ENCODE measurements at places on chromosomes 5 and 9.

DNA sequence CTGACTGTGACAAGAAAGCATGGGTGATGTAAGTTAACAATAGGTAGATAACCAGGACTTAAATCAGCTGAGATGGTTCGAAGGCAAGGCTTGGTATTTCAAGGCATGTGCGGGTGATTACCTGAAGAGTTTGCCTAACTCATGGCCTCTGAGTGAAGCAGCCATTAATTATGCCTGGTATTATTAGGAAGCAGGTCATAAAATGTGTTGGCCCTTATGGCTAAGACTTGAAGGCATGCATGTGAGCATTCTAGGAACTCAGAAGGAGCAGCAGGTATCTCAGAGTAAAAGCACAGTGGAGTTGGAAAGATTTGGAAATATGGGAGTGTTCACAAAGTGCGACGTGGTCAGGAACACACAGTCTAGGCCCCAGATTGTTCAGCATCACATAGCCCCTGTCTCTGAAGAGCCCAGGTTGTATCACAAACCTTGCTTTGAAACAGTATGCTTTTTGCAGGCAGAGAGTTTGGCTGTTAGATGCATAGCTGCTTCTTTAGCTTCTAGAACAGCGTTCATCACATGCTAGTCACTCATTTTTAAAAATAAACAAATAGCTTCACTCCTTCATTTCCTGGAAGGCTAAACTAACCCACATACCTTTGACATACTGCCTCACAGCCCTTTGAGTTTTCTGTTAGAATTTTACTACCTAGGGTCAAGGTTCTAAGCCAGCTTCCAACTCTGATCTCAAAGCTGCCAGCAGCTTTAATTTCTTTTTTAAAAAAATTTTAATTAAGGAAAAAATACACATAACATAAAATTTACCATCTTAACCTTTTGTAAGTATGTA is 2.1 kb downstream of the HEXB start:
- no peak for DNase-seq

DNA sequence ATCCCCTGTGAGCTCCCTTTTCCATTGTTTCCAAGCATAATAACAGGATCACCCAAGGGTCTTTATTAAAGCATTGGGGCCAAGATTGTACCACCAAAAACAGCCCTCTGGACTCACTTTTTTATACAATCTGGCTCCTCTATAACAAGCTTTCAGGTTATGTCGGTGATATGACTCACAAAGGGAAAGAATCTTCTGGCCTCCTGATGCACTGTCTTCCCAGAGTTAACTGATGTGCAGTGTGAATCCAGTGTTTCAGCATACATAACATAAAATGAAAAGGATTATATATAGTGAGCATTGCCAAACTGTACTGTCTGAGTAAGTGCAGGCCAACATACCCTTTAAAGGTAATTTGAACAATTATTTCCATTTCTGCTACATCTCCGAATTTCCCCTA is 33.9 kb upstream of the MAN2A1 start:
- no peak for DNase-seq

DNA sequence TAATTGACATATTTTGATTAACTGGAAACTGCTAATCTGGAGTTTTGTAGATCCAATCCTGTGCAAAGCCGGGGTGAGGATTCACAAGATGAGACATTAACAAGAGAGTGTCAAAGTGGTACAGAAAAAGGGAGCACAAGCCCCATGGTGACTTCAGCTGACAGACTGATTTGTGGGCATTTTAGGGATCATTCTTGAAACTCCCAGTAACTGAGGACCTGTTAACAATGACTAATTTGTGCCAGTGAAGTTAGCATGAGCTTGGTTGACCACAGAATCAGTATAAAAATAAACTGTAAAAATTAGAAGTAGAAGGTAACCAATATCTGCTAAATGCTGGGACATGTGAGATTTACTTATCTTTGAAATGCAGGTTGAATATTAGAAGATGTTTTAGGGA is 1578.3 kb downstream of the EFNA5 start:
- DNase-seq = no peak

DNA sequence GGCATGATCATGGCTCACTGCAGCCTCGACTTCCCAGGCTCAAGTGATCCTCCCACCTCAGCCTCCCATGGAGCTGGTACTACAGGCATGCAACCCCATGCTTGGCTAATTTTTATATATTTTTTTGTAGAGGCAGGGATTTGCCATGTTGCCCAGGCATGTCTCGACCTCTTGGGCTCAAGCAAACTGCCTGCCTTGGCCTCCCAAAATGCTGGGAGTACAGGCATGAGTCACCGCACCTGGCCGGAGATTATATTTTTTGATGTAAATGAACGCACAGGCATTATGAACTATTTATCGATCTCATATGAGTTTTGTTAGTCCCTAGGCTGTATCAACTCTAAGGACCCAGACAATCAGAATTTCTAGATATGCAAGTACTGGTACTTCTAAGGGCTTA is 25.5 kb upstream of the CEP120 start:
- DNase-seq = no peak

Measured in erythroblast (primary cell).